ENCODE measurements at places on chromosomes 6 and 20. TPM values are rescaled to one million over a fixed set of nuclear protein-coding genes. Genes with fewer than 3 reads are reported as not detected.

The OXT gene
- not detected for total RNA-seq

The ADGRG6 gene
- total RNA-seq, result 5.3 TPM

The HLA-DQB1 gene
- 3.8 TPM for total RNA-seq

The CCM2L gene
- total RNA-seq, result 9.1 TPM

The SIRPB2 gene
- not detected for total RNA-seq

The TJAP1 gene
- 40.8 TPM for total RNA-seq

The RXRB gene
- total RNA-seq, result 21.5 TPM

GRCh38 chr6:149405823-149406765, 6.0 kb downstream of the SUMO4 start:
- DNase-seq, result no peak

GRCh38 chr20:23228912-23229311, 121.7 kb upstream of the NXT1 start:
- DNase-seq, result no peak

DNA sequence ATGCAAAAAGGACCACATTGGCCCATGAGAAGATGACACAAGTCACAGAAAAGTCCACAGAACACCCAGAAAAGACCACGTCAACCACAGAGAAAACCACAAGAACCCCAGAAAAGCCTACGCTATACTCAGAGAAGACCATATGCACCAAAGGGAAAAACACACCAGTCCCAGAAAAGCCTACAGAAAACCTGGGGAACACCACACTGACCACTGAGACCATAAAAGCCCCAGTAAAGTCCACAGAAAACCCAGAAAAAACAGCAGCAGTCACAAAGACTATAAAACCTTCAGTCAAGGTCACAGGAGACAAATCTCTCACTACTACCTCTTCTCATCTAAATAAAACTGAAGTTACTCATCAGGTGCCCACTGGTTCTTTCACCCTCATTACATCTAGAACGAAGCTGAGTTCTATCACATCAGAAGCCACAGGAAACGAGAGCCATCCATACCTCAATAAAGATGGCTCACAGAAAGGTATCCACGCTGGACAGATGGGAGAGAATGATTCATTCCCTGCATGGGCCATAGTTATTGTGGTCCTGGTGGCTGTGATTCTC, 11.2 kb downstream of the MUCL3 start:
- DNase-seq, result no peak

GRCh38 chr6:144534180-144534579, 249.0 kb downstream of the UTRN start:
- DNase-seq, result no peak

DNA sequence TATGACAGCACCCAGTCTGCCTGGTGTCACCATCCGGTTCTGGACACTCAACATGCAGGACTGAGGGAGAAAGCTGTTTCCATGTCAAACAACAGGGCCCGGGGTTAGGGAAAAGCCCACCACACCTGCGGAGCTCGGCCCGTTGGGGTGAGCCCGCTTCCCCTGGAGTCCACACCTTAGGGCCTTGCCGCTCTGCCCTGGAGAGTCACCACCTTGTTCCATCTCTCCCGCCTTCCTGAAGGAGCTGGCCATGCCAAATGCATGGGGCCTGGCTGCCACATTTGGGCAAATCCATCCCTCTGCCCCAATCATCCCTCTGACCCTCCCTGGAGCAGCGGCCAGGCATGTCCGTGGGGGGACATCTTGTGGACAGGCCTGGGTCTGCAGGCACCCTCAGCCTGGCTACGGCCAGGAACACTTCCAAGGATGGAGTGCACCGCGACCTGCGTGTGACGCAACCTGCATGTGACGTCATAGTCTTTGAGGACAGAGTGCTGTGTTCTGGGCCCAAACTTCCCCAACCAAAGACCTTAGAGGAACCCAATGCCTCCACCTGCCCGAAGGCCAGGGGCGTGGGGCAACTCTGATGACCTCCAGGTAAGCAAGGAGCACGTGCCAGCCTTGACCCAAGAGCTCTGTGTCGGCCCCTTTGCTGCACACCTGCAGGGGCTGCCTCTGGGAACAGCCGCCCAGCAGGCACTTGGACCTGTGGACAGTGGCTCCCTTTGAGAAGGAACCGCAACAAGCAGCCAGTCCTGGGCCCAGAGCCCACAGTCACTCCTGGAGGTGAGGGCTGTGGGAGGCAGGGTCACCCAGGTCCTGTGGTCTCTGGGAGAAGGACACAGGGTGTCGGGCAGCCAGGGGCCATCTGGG, 1.7 kb downstream of the CABLES2 start:
- DNase-seq, result peak; percentile 68

DNA sequence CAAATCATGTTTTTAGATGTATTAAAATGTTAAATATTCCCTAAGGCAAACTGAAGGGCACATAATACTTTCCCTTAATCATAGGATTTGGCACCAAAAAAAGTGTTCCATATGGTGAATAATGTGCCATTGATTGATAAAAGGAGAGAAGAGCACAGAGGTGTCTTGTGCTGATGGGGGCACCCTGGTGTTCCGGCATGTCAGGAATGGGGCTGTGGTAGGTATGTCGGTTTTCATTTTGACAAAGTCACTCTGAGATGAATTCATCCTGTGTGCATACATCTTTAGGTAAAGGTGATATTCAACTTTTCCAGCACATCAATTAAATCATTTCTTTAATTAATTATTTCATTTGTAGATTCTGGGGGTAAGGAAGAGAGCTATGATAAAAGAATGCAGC, 36.8 kb downstream of the CENPW start:
- peak; percentile 19 for DNase-seq

DNA sequence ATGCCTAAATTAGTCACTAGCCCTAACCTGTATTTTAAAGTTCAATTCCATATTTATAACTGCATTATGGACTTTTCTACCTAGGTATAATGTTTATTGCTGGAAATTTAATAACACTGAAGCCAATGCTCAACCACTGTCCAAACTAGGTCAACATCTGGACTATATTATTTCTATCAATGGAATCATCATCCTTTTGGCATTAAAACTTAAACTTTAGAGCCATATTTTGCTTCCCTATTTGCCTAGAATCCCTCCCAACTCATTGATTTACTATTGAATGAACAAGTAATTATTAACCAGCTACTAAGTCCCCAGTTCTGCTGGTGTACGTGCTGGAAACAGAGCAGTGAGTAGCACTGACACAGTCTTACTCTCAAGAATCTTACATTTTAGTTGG, 291.7 kb upstream of the SPTLC3 start:
- no peak for DNase-seq

GRCh38 chr6:41536795-41537758, 9.1 kb upstream of the FOXP4 start:
- no peak for DNase-seq

DNA sequence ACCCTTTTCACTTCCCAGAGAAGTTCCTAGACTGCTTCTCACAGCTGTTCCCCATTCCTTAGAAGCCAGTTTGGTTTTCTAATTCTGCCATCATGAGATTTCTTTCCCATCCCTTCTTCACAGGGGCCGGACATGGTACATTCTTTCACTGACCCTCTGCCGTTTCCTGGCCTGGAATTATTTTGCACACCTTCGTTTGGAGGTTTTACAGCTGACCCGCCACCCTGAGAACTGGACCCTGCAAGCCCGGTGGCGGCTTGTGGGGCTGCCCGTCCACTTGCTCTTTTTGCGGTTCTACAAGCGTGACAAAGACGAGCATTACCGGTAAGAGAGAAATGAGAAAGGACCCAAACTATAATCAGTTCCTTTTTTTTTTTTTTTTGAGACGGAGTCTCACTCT, 4.2 kb downstream of the C6orf136 start:
- DNase-seq, result no peak

GRCh38 chr6:89768324-89768723, 51.3 kb downstream of the MDN1 start:
- DNase-seq, result no peak

All from WTC11 (cell line).